Heart right ventricle (tissue), 16 donors: ENCODE measurements at places on chromosomes 13 and 19.

DNA sequence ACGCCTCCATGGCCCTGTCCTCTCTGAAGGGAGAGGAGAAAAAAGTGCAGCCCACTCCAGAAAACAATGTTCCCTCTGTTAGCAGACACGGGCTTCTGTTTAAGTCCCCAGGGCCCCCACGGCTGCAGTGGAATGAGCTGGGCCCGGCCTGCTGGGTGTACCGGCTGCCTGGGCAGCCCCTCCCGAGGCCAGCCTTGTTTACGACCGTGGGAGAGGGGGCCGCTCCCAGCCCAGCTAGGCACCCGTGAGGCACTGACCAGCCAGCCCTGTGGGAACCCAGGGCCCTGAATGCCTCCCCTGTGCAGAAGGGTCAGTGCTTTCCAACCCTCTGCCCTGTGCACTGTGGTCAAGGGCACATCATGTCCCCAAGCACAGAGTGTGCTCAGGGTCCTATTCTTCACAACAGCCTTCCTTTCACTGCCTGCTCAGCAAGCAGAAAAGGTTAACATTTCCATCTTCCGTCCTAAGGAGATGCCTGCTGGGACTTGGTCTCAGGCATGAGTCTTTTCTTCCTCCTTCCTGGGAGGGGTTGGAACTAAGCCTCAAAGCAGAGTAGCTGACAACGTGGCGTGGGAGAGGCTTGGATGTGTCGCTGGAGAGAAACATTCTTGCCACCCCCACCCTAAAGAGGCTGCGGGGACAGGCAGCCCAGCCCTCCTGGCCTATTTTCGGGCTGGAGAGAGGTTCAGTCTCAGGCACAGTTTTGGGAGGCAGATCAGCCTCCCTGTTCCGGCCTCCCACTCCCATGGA, 90.1 kb downstream of the RGCC start:
- H3K4me1 ChIP-seq = peaks cover 17% of the 10 kb centered on the region
- peak; percentile 64 for DNase-seq
- H3K27me3 ChIP-seq = no peaks in the 10 kb centered on the region
- H3K27ac ChIP-seq = peak overlapping the region; percentile 8
- no peak overlapping the region for H3K4me3 ChIP-seq
- H3K36me3 ChIP-seq = no peaks in the 10 kb centered on the region

DNA sequence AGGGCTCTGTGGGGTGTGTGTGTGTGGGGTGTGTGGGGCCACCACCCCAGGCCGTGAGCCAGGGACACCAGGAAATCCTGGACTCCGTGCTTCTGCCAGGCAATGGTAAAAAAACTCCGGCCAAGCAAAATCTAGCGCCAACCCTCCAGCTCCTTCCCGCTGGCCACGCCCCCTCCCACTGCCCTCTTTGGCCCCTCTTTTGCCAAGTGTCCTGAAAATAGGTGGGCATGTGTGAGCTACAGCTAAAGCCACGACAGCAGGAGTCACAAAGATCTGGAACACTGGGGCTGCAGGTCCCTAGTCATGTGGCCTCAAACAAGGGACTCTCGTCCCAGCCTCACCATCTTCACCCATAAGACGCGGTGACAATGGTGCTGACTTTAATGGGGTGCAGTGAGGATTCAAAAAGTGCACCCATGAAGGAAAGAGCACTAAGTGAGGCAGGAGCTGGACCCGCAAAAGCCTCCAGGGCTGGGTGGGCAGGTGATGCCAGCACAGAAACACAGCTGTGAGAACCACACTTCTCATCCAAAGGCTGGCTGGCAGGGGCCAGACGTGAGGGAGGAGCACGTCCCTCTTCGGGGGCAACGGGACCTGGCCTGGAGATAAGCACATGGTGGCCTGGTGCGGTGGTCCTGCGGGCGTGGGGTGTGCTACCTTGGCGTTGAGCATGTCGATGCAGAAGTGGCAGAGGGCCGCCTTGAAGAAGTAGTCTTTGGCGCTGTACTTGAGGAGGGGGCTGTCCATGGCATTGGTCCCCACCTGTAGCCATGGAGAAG, 7.5 kb upstream of the KPTN start:
- no peak for DNase-seq
- peaks cover 33% of the 10 kb centered on the region for H3K4me1 ChIP-seq
- H3K4me3 ChIP-seq = no peak overlapping the region
- H3K36me3 ChIP-seq = peaks cover 10% of the 10 kb centered on the region
- no peaks in the 10 kb centered on the region for H3K27me3 ChIP-seq

DNA sequence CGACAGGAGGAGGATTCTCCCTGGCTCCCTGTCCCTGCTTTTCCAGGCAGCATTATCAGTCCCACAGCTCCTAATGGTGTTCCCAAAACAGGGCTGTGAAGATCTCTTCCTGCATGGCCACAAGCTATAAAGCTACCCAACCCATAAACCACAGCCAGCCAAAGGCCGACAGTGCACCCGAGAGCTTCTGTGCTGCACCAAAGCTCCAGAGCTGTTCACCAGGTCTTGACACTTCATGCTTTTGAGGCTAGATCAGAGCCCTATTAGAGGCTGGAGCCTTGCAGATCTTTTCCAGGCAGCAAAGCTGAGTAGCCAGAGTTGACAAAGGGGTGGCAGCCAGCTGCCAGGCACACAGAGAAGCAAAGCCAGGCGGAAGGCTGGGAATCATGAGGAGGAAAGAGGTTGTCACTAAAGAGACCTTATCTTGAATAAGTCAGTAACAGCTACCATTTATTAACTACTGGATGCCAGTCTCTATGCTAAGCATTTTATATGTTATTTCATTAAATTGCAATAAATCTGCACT, 180.4 kb downstream of the KATNAL1 start:
- no peak overlapping the region for H3K27ac ChIP-seq
- DNase-seq = no peak
- H3K4me3 ChIP-seq = no peak overlapping the region
- peaks cover 6% of the 10 kb centered on the region for H3K4me1 ChIP-seq

DNA sequence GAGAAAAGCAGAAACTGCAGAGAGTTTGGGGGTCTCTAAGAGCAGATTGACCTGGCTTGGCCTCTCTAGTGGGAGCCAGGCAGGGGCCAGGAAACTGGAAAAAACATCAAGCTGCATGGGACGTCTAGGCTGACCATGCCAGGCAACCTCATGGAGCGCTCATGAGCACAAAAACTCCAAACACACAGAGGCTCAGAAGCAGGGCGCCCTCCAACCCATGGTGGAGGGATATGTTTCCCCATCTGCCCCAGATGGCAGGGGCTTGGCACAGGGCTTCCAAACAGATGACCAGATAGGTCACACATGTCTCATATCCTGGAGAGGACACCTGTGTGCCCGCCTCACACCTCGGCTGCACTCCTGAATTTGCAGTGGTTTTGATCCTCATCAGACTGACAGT, 879.0 kb downstream of the UQCRFS1 start:
- no peak overlapping the region for H3K27ac ChIP-seq
- no peaks in the 10 kb centered on the region for H3K27me3 ChIP-seq
- no peaks in the 10 kb centered on the region for H3K36me3 ChIP-seq
- H3K4me1 ChIP-seq = no peaks in the 10 kb centered on the region

- peaks cover 14% of the 10 kb centered on the region for H3K27me3 ChIP-seq
- H3K27ac ChIP-seq = no peak overlapping the region
- no peaks in the 10 kb centered on the region for H3K4me1 ChIP-seq
- no peaks in the 10 kb centered on the region for H3K36me3 ChIP-seq
Observed at GRCh38 chr19:29837448-29837981, 25.7 kb downstream of the CCNE1 start.

- H3K27me3 ChIP-seq = peaks cover 38% of the 10 kb centered on the region
- H3K4me3 ChIP-seq = no peak overlapping the region
- no peaks in the 10 kb centered on the region for H3K4me1 ChIP-seq
- no peak for DNase-seq
- H3K27ac ChIP-seq = no peak overlapping the region
Observed at GRCh38 chr19:29587059-29587458, 19.0 kb upstream of the POP4 start.

GRCh38 chr13:85283408-85283807, 515.8 kb downstream of the SLITRK6 start:
- DNase-seq = no peak
- no peaks in the 10 kb centered on the region for H3K36me3 ChIP-seq
- H3K27ac ChIP-seq = no peak overlapping the region
- H3K4me1 ChIP-seq = no peaks in the 10 kb centered on the region
- no peak overlapping the region for H3K4me3 ChIP-seq
- H3K27me3 ChIP-seq = no peaks in the 10 kb centered on the region

GRCh38 chr19:5293612-5294378, 46.8 kb downstream of the PTPRS start:
- H3K27me3 ChIP-seq = peaks cover 17% of the 10 kb centered on the region
- H3K27ac ChIP-seq = peak overlapping the region; percentile 82
- peaks cover 40% of the 10 kb centered on the region for H3K4me1 ChIP-seq
- H3K36me3 ChIP-seq = no peaks in the 10 kb centered on the region

- no peak overlapping the region for H3K27ac ChIP-seq
- no peak for DNase-seq
Observed at GRCh38 chr13:112252804-112253590, 123.2 kb upstream of the SPACA7 start.

DNA sequence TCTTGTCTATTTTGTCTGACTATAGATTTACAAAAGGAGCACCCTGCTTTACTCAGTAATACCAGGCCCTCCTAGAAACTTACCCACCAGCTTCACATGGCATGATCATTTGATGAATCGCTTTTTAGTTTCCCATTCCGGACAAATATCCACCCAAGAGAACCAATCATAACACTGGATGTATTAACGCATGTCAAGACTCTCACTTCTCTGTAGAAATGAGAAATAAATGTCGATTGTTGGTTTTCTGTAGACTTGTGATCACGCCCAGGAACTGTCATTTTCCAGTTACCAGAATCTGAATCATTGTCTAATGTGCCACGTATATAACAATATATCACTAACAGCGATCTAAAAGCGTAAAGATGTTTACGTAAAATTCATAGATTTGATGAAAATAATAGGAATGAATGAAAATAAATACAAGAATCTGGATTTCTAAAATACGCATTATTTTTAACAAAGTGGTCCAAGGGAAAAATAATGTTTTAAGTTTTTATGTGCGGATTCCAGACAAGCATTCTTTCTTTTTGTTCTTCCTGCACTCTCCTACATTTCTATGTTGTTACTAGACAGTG, 14.0 kb downstream of the CDX2 start:
- no peaks in the 10 kb centered on the region for H3K36me3 ChIP-seq
- peaks cover 20% of the 10 kb centered on the region for H3K4me1 ChIP-seq
- no peak overlapping the region for H3K27ac ChIP-seq
- no peak overlapping the region for H3K4me3 ChIP-seq
- peaks cover 100% of the 10 kb centered on the region for H3K27me3 ChIP-seq

DNA sequence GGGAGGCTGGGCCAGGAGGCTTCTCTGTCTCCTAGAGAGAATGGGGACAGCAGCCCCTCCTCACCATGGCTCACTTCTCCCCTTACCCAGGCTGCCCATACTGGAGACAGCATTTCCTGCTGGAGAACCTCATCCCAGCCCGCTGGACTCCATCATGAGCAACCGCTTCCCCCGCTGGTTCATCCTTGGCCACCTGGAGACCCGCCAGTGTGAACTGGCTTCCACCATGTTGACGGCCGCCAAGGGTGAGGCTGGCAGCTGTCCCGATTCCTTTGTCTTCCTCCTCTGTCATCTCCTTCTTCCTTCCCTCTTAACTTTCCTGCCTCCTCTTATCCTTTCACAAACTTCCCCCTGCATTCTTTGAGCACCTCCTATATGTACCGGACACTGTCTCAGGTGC, 28.0 kb downstream of the ZSWIM4 start:
- no peaks in the 10 kb centered on the region for H3K36me3 ChIP-seq
- no peak for DNase-seq
- no peaks in the 10 kb centered on the region for H3K27me3 ChIP-seq
- H3K4me3 ChIP-seq = no peak overlapping the region

- no peaks in the 10 kb centered on the region for H3K36me3 ChIP-seq
- no peaks in the 10 kb centered on the region for H3K27me3 ChIP-seq
- H3K4me3 ChIP-seq = no peak overlapping the region
- DNase-seq = no peak
- no peak overlapping the region for H3K27ac ChIP-seq
Observed at GRCh38 chr19:23596872-23597271, 90.1 kb downstream of the ZNF675 start.

GRCh38 chr19:2702170-2703076, at the start of gene GNG7:
Gene GNG7, minus strand, starts transcription at chr19:2702694. Its CDS starts 182,006 bp downstream, at chr19:2520688.
- no peak within 1 kb of the TSS for H3K27ac ChIP-seq
- peak within 1 kb of the TSS; percentile 59 for H3K4me3 ChIP-seq
- peak; percentile 96 for DNase-seq
- H3K4me1 ChIP-seq = peaks cover 4% of the 10 kb centered on the region
- no peaks in the 10 kb centered on the region for H3K27me3 ChIP-seq

DNA sequence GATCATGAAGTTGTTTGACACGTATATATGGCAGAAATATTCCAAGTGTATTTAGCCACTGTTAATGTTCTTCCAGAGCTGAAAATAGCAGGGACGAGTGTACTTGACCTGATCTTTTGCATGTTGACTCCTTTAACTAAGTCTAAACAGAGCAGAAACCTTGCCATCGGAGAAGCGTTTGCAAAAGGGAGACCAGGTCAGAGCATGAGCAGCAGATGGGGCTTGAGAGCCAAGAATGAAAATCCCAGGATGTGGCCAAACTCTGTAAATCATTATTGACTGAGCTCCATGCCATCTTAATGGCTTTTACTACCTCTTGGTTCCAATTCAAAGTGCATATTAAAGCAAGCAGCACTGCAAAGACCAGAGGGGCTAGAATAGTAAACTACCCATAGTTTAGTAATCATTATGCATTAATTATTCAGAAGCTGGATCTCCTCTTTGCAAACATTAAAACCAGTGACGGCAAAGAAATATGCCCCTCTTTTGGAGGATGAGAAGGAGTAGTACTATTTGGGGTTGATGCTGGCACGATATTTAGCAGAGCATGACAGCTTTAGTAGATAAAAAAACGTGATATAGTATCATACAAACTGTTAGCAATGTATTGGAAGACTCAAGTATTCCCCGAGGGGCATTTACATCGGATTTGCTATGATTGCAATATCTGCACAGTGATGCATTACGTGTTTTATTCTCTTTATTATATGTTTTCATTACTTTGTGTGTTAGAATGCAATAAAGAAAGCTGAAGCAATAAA, 55.7 kb downstream of the FAM216B start:
- DNase-seq = peak; percentile 9
- no peaks in the 10 kb centered on the region for H3K36me3 ChIP-seq
- H3K27me3 ChIP-seq = no peaks in the 10 kb centered on the region
- H3K4me1 ChIP-seq = no peaks in the 10 kb centered on the region
- no peak overlapping the region for H3K27ac ChIP-seq

DNA sequence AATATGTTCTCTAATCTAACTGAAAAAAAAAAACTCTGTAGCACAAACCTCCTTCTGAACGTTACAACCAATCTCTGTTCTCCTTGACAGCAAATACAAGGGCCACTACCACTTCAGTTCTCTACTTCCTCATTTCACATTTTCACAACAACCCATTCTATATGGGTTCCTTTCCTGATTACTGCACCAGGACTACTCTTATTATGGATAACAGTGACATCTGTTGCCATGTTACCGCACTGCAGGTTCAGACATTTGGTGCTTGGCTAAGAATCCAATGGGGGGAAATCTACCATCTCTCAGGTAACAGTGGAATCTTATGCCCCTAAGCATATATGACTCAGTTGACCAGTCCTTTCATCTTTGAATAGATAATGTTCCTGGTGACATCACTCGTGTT, 11.6 kb upstream of the FPR3 start:
- H3K4me1 ChIP-seq = no peaks in the 10 kb centered on the region
- H3K36me3 ChIP-seq = no peaks in the 10 kb centered on the region
